ENCODE measurements at places on chromosomes 4 and X.

DNA sequence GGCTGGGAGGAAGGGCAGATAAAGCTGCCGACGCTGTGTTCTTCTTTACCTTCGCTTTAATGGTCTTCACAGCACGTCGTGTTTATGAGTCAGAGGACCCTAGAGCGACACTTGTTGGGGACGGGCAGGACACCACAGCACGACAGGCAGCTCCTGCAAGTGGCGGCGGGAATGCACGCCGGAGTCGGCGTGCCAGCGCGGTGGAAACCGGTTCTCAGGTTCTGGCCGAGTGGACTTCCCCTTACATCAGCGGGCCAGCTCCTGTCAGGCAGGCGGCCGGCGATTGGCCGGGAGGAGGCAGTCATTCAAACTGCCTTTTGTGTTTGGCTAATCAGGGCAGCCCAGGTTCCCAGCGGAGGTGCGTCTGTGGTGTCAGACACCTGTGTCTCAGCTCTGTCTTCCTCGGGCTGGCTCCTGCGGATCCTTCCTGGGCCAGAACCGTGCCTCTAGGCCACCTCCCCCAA, 150.9 kb downstream of the SHROOM3 start:
- DNase-seq = no peak

DNA sequence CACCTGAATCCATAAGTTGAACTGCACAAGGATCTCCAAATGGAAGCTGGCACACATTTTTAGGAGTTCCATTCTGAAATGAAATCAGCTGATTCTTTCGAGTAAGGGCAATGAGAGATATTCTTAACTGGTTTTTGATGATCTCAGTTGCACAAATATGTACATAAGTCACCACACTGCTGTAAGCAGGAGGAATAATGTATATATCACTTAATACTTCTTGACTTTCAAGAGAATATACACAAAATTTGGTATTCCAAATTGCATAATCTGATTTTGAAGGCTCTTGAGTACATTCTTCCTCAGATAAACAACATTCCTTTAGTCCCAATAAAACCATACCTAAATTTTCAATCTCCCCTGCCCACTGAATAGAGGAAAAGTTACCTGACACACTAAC, 8.2 kb downstream of the FANCB start:
- no peak for DNase-seq

DNA sequence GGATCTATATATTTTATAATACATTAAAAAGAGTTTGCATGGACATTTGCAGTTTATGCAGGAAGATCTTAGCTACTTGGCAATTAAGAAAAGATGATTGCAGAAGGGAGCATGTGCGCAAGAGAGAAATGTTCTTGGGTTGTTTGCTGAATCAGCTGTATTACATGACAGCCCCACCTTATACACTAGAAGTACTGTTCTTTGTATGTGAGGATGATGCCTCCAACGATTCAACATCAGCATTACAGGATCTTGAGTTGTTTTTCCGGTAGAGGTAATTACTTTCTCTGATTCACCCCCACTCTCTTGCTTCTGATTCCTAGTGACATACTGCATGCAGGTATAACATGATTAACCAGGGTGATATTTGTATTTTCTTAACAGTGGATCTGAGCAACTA, 140.8 kb downstream of the PCDH7 start:
- no peak for DNase-seq

GRCh38 chr4:162347842-162348213, 184.0 kb upstream of the FSTL5 start:
- no peak for DNase-seq

DNA sequence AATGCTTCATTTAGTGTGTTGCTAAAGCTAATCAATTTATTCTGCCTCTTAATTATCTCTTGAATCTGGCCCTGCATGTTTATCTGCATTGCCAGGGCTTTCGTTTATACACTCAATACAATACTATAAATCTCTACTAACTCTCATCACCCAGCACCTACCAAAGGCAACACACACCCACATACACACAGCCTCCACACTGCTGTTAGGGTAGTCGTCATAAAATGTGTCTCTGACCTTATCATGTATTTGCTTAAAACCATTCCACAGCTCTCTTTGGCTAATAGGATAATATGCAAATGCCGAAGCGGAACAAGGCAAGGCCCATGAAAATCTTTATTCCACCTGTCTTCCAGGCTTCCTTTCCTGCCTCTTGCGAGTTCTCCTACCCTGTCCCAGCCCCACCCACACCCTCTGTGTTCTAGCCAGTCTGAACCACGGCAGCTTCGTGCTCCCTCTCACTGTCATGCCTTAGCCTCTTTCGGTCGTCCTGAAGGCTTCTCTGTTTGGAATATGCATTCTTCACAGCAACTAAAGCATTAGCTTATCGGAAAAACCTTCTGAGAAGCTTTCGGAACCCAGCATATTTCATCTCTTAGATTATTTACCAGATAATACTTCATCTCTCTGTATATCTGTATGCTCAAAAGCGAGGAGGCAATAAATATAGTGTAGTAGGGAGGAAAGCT, 333.5 kb downstream of the TENM3 start:
- no peak for DNase-seq

DNA sequence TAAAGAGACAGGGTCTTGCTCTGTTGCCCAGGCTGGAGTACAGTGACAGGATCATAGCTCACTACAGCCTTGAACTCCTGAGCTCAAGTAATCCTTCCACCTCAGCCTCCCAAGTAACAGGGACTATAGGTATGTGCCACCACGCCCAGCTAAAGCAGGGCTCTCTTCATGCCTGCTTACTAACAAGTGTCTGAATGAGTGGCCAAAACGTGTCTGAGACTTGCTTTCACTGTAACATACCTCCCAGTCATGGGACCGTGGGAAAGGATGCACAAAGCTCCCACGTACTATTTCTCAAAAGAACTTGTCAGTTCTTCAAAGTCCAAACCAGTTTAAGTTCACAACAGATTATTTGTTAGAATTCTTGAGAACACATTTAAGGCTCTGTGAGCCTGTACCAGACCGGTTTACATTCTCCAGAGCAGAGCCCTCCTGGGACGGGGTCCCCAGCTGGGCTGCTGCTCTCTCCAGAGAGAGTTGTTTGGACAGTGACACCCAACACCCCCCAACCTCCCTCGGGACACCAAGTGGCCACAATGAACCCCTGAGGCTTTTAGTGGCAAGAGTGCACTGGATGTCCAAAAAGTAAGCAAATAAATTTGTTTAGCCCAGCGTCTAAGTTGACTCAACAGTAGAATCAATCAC, 24.1 kb downstream of the SH3KBP1 start:
- DNase-seq = no peak

DNA sequence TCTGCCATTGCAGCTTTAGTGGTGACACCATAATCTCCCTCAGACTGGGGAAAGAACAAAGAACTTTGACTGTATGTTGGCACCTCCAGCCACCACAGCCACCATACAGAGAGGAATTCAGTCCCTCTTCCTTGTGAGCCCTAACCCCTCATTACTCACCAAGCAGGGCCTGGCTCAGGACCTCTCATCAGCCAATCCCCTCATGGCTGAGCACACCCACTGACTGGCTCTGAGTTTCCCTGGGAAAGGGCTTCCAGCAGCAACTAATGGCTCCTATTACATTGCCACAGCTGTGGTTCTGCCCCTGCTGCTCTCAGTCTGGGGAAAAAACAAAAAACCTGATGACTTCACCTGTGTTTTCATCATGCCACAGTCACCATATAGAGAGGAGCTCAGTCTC, 1482.6 kb downstream of the FAM133A start:
- DNase-seq = no peak

DNA sequence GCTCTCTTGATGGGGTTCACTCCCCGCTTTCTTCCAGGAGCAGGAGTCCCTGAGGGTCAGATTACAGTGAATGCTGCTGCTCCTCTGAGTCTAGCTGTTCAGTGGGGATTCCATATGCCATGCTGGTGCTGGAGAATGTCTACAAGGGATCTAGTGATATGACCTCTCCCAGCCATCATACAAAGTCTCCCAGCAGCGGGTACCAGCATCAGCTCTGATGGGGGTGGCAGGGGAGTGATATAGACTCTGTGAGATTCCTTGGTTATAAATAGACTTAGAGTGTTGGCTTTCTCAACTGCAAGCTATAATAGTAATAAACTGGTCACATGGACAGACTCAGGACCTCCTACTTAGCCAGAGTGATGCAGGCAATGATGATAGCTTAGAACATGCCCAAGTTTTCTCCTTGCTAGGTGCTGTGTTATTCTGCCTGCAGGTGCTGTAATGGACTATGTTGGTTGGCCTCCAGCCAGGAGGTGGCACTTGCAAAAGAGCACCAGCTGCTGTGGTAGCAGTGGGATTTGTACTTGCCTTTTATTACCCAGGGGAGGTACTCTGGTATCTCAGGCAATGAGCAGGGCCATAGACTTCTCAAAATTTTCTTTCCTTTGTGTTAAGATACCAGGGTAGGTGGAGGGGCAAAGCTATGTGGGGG, 202.9 kb downstream of the CHIC1 start:
- DNase-seq = no peak

DNA sequence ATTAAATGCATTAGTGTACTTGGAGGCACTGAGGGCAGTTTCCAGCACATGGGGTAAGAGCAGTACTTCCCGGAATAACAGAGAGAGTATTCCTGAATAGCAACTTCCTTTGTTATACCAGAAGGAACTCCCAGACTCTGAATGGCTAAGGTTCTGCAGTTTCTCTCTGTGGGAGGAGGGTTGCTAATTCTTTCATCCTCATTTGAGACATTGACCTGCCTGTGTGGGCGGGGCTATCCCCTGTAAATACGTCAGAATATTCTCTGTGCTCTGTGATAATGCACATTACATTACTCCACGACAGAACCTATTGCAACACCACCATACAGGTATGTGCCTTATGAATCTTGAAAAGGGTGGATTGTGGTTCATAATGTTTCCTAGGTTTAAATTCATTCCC, 52.7 kb downstream of the SPINK2 start:
- DNase-seq = no peak

Measured in stimulated activated CD8-positive, alpha-beta memory T cell treated with anti-CD3 and anti-CD28 coated beads, Interleukin-7, amount 100 ng/mL, for 1 hour (primary cell).